ENCODE measurements at places on chromosomes 1 and 21.
A peak's percentile ranks its signal among the peaks of the same experiment; 100 is the strongest.

- no peak for DNase-seq
Observed at GRCh38 chr1:245901037-245901436, 606.0 kb downstream of the SMYD3 start.

DNA sequence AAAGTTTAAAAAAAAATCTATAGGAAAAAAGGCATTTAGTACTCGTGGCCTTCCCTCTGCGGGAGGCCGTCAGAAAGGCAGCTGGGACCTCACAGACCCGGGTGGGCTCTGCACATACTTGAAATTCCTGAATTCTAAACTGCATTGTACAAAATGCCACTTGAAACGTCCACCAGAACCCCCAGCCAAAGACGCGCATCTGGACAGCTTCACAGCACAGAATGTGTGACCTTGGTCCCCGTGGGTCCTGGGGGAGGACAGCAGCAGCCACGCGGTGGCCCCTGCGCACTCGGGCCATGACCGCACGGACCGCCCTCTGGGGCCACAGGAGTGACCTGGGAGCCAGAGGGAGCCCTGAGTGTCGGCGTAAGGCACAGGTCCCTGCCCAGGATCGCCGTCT is 20.6 kb upstream of the MRPS14 start:
- DNase-seq: no peak

DNA sequence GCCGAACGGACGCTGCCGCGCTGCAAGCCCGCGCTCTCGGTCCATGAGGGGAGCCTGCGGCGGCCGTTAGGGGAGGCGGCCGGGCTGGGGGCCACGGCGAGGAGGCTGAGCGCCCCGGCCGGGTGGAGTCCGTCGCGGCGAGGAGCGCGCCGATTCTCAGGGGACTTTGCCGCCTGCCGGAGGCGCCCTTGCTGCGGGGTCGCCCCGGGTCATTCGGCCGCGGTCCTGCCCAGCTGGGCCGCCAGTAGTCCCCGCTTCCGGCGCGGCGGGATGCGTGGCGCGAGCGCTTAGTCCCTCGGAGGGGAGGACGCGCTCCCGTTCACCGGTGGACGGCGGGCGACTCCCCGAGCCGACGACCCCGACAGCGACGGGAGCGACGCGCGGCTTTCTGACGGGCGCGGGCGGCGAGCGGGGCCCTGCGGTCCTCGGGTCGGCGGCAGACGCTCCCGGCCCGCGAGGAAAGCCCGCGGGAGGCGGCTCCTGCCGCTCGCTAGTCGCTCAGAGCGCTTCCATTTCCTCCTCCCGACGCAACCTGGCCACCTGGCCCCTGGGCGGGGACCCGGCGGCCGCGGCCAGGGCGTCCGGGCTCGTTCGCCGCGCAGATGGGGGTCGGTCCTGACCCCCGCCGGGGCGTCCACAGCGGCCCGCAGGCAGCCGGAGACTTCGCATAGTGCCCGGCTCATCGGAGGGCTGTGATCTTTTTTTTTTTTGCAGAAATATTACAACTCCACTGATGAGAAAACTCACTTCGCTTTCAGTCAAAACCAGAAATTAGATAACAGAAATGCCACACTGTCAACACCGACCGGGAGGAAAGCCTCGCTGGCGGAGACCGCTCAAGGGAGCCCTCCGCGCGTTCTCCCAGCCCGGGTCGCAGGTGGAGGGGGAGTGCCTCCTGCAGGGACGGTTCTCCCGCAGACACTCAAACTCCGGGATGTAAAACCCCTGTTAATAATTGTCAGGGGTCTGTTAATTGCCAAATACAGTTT is 641 bp upstream of the ZBTB21 start:
- DNase-seq: peak; percentile 35

GRCh38 chr1:247746391-247746935 is 1.5 kb downstream of the OR14A2 start:
- DNase-seq: no peak

DNA sequence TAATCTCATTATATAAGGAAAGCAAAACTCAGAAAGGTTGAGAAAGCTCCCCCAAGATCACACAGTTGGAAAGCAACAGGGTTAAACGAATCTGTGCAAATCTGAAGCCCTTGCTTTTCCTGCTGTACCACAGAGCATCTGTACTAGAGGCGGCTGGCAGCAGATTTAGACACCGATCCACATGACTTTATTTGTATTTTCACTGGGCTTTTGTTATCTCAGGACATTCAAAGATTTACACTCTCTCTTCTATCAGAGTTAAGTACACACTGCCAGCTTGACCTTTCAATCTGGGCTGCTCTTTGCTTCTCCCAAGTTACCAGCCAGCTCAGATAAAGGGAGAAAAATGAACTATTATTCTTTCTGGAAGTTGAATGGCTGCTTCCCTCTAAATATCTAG is 146.6 kb downstream of the FAM78B start:
- no peak for DNase-seq

DNA sequence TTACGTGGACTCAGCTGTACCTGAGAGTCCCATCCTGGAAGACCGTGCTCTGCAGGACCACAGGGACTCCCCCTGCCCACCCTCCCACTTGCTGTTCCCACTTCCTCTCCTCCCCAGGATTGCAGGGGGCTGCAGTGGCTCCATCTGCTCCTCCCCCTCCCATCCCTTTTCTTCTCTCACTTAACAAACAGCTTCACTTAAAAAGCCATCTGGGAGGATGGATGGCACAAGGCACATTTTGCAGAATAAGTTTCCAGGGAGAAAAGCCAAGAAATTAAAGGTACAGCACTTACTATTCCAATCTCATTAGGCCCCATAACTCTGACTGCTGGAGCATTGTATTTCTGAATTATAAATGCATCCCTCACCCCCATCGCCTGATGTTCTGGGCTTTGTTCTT is 458.7 kb downstream of the PTPRU start:
- no peak for DNase-seq

GRCh38 chr21:35438643-35439404 is 389.7 kb upstream of the RUNX1 start:
- DNase-seq: no peak

DNA sequence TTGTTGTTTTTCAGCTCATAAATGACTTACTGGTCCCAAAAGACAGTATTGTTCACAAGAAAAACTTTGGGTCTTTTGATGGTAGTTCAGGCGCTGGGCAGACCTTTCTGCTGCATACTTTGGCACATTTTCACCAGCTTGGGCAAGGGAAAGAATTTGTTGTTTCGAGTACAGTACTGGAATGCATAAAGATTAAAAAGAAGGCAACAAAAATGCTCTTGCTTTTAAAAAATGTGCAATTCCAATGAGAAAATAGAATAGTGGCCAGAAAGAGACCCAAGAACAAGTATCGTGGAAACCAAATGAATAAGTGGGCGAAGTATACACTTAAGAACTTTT is 56.0 kb downstream of the CLIC6 start:
- DNase-seq: no peak

DNA sequence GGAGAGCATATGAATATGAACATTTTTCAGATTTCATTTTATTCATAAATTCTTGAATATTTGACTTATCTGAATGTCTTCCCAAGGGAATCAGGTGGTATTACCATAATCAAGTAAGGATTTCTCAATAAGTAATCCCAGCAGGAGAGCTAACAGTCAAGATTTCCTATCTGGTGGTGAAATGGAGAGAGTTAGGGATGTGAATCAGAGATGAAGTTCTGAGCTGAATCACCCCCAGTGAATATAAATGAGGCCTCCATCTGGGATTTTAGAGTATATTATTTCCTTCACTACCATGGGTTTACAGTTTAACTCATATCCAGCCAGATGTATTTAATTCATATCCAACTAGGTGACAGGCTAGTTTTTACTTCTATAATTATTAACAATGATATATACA is 61.5 kb upstream of the RGS2 start:
- DNase-seq: no peak

GRCh38 chr1:151817353-151817730 is 12.1 kb upstream of the LINGO4 start:
- peak; percentile 43 for DNase-seq

- DNase-seq: no peak
Observed at GRCh38 chr21:31992391-31992790, 119.6 kb downstream of the HUNK start.

GRCh38 chr1:234337233-234337632 is 36.0 kb upstream of the COA6 start:
- no peak for DNase-seq

DNA sequence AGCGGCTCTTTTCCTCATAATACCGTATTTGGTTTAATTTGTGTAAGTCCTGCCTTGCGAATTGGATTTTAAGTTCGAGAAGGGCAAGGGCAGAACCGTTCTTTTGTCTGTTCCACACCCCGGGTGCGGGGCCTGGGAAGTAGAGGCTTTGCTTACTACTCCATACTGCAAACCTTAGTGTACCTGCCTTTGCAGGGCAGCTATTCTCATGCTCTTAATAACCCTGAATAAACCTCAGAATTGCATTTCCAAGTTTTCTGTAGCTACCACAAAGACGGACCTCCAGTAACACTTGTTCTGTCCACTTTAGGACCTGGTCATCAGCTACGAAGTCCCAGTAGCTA is 657 bp upstream of the HNRNPU start:
- DNase-seq: peak; percentile 41

- no peak for DNase-seq
Observed at GRCh38 chr1:30693822-30694221, 29.6 kb downstream of the MATN1 start.

- DNase-seq: no peak
Observed at GRCh38 chr1:68188060-68188538, 44.2 kb downstream of the WLS start.

DNA sequence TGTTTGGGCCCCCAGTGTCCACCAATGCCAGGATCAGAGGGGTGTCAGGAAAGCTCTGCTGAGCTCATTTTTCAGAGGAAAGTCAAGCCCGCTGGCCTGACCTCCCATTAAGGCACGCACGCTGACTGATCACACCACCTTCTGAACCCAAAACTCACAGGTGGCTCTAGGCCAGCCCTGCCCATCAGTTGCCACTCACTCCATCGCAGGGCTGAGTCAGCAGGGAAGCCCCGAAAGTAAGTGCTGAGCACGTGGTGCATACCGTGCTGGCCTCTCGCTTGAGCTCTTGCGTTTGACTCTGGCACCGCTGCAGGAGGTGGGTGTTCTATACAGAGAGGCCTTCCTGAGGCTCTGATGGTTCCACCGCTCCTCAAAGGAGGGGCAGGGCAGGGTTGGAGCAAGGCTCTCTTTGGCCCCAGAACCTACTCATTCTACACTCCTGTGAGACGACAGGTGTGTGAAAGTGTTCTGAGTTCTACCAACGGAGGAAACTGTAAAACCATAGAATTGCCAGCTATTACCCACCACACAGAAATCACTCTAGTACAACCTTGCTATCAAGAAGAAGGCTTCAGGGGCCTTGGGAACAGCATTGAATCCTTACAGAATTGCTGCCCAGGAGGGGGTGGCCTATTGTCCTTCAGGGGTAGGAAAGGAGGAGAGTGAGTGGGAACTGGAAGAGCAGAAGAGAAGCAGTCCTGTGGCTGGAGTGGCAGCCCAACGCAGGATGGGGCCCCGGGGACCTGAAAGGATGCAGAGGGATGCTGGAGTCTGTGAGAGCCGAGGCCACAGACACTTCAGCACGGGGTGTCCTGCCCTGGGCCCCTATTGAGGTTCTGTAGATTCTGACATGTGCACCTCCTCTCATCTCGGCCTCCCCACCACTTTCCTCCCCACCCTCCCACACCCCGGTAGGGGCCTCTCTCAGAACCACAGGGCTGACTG is 214.7 kb upstream of the EDN2 start:
- no peak for DNase-seq

DNA sequence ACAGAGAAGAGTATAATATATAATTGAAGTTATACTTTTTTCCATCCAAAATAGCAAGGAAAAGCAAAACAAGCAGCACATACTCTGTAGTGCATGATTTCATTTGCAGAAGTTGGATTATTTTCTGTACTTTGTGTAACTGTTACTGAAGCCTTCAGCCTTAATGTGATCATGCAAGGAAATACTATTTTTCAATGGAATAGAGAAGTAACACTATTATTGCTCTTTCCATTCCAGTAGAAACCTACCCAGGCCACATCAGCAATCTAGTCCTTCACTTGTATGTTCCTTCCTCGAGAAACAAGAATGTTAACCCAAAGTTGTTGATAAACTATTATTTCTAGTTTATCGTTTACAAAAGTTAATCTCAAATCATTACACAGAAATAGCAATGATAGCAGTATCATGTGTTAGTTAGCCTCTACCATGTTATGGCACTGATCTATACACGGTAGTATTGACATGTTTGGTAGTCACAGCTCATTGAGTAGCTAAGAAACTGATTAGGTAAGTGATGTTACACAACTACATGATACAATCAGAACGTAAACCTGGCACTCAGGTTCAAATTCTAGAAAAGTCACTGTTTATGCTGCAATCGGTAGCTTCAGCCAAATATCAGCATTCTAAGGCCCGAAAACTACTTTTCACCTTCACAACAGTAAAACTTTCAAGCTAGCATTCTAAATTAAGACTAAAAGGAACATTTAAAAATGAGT is 37.6 kb upstream of the CHRM3 start:
- no peak for DNase-seq

DNA sequence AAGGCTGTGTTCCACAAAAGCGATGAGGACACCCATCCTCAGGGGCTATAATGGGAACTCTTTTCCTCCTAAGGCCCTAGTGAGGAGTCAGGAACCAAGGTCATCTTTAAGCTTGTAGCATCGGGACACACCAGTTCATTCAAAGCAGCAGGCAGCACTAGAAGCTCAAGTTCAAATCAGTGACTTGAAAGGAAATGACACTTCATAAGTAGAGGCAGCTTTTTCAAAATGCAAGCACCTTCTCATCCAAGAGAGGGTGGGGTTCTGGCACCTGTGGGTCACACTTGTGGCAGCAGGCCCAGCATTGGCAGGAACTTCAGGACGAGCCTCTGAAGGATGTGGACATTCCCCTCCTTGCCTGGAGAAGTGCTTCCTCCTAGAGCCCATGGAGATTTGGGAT is 496.3 kb downstream of the KIF26B start:
- DNase-seq: no peak

- DNase-seq: no peak
Observed at GRCh38 chr1:116165572-116165971, 54.4 kb downstream of the MAB21L3 start.

- peak; percentile 11 for DNase-seq
Observed at GRCh38 chr1:94418664-94419655, 771 bp downstream of the ABCD3 start.

DNA sequence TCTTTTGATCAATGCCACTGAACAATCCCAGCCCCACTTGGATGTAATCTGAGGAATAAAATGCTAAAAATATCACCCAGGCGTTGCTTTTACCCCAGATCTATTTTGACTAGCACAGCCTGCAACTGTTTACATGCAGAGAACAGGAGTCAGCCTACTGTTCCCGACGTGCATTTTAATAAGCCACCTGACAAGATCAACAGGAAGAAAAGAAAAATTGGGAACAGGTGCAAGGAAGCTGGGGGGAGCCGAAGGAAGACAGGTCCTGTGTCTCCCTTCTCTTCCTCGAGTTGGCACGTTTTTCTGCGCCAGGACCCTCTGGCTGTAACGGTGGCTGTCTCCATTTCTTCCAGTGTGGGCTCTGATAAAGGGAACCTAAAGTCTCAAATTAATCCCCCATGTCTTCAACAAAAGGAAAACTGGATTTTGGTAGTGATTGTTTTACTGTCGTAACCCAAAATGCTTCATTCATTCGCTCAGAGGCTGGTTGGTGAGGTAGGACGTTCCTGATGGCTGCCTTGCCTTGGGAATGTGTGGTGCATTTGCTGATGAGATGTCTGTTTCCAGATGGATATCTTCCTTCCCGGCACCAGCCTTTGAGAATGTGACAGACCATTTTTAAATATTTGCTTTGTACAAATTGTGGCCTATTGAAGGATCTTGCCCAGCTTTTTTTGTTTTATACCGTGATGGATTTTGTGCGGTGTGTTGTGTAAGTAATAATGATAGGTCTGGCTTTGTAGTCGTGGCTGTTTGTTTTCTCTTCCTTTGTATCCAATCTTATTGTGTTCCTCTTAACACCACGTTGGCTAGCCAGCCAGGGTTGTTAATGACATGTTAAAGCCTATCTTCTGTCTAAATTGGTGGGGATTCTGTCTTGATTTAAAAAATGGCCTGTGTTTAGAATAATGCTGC is 117.5 kb downstream of the C1orf21 start:
- DNase-seq: no peak

All from NCI-H1436 (cell line).